Mesenteric fat pad (tissue), 1 donor: ENCODE measurements at places on chromosomes 16 and 17. TPM values are rescaled to one million over a fixed set of nuclear protein-coding genes. Genes with fewer than 3 reads are reported as not detected.
A peak's percentile ranks its signal among the peaks of the same experiment; 100 is the strongest.

DNA sequence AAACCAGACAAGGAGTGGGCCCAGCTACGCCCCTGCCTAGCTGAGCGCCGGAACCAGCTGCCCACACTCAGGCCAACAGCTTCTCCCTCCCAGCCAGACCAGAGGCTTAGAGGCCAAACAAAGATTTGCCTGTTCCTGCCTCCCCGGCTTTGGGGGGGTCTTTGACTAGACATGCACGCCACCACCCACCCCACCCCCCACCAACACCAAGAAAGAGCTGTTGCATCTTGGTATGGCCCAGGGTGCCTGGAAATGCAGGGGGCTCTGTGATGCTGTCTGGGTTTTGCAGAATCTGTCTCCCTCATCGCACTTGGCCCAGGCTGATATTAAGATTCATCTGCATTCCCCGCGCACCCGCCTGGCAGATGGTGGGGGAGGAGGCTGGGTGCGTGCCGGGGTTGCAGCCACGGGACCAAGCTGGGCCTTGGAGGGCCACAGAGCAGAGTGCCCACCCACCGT is 1.3 kb upstream of the NXPH3 start:
- DNase-seq: no peak

Gene CCL8
- total RNA-seq: 2.1 TPM

GRCh38 chr17:17120294-17120693 is 78.0 kb downstream of the MPRIP start:
- DNase-seq: no peak

- no peak for DNase-seq
Measured at GRCh38 chr16:89295071-89295900, 77.8 kb downstream of the ZNF778 start.

Gene CCL4
- total RNA-seq: 25.3 TPM

DNA sequence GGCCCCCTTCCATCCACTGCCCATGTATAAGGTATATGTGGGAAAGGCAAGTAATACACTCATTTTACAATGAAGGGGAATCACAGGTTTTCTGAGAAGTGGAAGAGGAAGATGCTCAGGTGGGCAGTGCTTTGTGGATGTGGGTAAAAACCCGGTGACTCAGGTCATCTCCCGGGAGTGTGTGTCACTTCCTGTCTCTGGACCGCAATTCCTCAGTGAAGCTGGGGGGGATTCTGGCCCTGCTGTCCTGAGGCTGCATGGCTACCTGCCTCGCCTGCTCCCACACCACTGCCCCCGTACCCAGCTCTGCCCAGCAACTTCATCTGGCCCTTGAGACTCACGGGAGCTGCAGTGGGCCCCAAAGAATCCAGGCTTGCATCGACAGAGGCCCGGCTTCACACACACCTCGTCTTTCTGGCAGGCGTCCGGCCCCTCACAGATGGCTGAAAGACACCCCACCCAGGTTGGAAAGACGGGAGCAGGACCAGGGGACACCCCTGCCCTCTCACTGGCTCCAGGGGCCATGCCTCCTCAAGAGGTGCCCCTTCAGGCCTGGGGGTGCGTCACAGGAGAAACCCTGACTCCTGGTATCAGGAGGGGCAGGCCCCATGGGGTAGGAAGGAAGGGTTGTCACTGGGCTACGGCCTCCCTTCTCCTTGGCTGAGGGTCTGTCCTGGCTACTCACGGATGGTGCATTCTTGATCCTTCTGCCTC is 882 bp downstream of the SCARF1 start:
- no peak for DNase-seq

GRCh38 chr17:15392326-15392741 is 50.9 kb upstream of the TEKT3 start:
- DNase-seq: no peak

Gene DPEP2
- total RNA-seq: 1.5 TPM

- no peak for DNase-seq
Measured at GRCh38 chr17:31294231-31294630, 2.8 kb downstream of the OMG start.

Gene BAIAP3
- 1.3 TPM for total RNA-seq

DNA sequence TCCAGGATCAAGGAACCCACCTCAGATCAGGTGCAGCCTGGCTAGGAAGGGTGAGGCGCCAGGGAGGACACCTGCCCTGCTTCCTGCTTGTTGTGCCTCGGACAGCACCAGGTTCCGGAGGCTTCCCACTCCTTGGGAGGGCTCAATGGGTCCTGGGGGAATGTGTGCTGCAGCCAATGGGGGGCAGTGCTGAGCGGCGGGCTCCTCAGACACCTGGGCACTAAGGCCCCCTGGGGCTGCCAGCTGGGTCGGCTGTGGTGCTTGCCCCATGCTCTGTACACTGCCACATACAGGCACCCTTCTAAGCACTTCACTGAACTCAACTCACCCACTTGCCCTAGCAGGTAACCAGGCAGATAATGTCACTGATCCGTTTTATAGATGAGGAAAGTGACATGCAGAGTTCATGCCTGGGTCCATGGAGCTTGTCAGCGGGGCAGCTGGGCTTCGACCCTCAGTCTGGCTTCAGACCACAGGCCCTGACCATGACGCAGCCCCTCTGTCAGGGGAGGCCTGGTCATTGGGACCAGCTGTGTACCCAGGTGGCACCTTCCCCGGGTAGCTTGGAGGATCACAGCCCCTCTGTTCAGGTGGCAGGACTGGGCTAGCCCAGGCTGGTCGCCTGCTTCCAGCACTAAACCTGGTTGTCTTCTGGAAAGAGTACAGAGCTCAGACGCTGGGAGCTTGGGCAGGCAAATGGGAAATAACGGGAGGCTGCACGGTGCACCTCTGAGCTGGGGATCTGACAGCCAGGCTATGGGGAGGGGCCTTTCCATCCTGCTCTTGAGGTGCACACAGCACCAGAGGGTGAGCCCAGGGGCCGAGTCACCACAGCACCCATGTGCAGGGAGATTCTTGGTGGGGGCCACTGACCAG is 8.2 kb downstream of the FN3K start:
- no peak for DNase-seq

Gene TBC1D16
- total RNA-seq: 111 TPM

- peak; percentile 89 for DNase-seq
Measured at GRCh38 chr16:14003074-14003570, 68.0 kb upstream of the MRTFB start.

Gene ZMYND15
- 2.9 TPM for total RNA-seq
